ENCODE measurements at places on chromosomes 2 and 18.
A peak's percentile ranks its signal among the peaks of the same experiment; 100 is the strongest.

DNA sequence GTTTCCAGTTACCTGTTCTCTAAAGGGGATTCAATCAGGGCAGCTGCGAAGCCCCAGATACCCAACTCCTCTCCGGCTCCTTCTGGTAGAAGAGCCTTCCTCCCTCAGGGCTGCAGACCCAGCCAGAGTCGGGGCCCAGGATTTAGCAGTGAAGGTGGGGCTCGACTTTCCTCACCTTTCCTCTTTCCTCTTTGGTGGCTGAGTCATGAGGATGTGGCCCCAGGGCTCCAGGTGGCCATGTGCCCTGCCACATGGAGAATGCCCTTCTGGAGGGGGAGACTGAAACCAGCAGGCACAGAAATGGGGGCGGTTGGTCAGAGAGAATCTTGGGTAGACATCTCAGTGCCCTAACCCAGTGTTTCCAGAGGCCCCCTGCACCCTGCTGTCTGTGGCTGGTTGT is 402.6 kb downstream of the NBAS start:
- H3K36me3 ChIP-seq = no peaks in the 10 kb centered on the region
- H3K4me3 ChIP-seq = no peak overlapping the region
- no peaks in the 10 kb centered on the region for H3K4me1 ChIP-seq
- H3K27me3 ChIP-seq = no peaks in the 10 kb centered on the region
- no peak overlapping the region for H3K27ac ChIP-seq

- no peak for DNase-seq
- H3K27ac ChIP-seq = peak overlapping the region; percentile 79
- no peaks in the 10 kb centered on the region for H3K36me3 ChIP-seq
- H3K27me3 ChIP-seq = no peaks in the 10 kb centered on the region
These were observed 67.2 kb downstream of the MCFD2 start for GRCh38 chr2:46848447-46848846.

- H3K27ac ChIP-seq = no peak overlapping the region
- H3K4me3 ChIP-seq = no peak overlapping the region
- H3K27me3 ChIP-seq = no peaks in the 10 kb centered on the region
- peaks cover 6% of the 10 kb centered on the region for H3K4me1 ChIP-seq
- DNase-seq = no peak
- no peaks in the 10 kb centered on the region for H3K36me3 ChIP-seq
These were observed 56.1 kb downstream of the HS6ST1 start for GRCh38 chr2:128262315-128263253.

GRCh38 chr2:173705656-173706055 is 259.5 kb downstream of the SP3 start:
- no peak overlapping the region for H3K27ac ChIP-seq
- no peak for DNase-seq
- no peak overlapping the region for H3K4me3 ChIP-seq
- H3K27me3 ChIP-seq = no peaks in the 10 kb centered on the region

GRCh38 chr2:127451981-127452380 is 33.8 kb downstream of the PROC start:
- H3K27me3 ChIP-seq = no peaks in the 10 kb centered on the region
- no peak for DNase-seq
- H3K4me3 ChIP-seq = no peak overlapping the region
- no peaks in the 10 kb centered on the region for H3K36me3 ChIP-seq
- H3K4me1 ChIP-seq = no peaks in the 10 kb centered on the region

DNA sequence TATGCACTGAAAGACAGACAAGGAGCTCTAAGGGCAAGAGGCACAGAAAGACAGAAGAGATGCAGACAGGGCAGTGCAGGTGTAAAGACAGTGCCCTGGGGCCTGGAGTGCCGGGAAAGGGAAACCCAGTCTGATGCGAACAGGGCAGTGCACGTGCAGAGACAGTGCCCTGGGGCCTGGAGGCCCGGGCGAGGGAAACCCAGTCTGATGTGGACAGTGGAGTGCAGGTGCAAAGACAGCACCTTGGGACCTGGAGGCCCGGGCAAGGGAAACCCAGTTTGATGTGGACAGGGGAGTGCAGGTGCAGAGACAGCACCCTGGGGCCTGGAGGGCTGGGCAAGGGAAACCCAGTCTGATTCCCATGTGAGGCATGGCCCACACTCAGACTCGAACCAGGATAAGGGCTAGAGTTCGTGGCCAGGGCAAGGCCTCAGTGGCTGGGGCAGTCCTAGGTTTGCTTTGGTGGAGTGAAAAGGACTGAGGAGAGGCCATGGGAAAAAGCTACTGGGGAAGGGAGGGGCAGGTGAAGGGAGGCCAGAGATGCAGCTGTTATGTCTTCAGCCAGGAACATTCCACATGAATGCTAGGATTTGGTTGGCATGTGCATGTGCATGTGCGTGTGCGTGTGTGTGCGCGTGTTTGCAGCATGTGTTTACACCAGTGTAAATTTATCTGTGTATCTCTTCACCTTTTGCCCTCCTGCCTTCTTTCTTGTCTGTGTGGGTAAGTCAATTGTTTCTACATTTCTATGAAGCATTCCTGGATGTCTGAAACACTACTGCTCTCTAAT is 39.1 kb upstream of the DNMT3A start:
- H3K36me3 ChIP-seq = no peaks in the 10 kb centered on the region
- no peak overlapping the region for H3K4me3 ChIP-seq
- H3K4me1 ChIP-seq = peaks cover 14% of the 10 kb centered on the region
- H3K27me3 ChIP-seq = no peaks in the 10 kb centered on the region
- DNase-seq = no peak
- H3K27ac ChIP-seq = no peak overlapping the region

GRCh38 chr2:22253171-22253570 is 1129.4 kb downstream of the TDRD15 start:
- DNase-seq = no peak
- no peaks in the 10 kb centered on the region for H3K27me3 ChIP-seq
- no peak overlapping the region for H3K27ac ChIP-seq
- no peak overlapping the region for H3K4me3 ChIP-seq
- H3K36me3 ChIP-seq = no peaks in the 10 kb centered on the region
- no peaks in the 10 kb centered on the region for H3K4me1 ChIP-seq

- no peak overlapping the region for H3K4me3 ChIP-seq
- peaks cover 59% of the 10 kb centered on the region for H3K4me1 ChIP-seq
- H3K27me3 ChIP-seq = no peaks in the 10 kb centered on the region
These were observed 80.3 kb upstream of the HAAO start for GRCh38 chr2:42872721-42873120.

- H3K36me3 ChIP-seq = no peaks in the 10 kb centered on the region
- no peaks in the 10 kb centered on the region for H3K27me3 ChIP-seq
- no peak overlapping the region for H3K4me3 ChIP-seq
These were observed 57.6 kb upstream of the CD302 start for GRCh38 chr2:159855557-159856061.
